Dermis microvascular lymphatic vessel endothelial cell (primary cell): ENCODE measurements at places on chromosomes 5 and 9. TPM values are rescaled to one million over a fixed set of nuclear protein-coding genes. Genes with fewer than 3 reads are reported as not detected.

Gene ZDHHC11
- total RNA-seq, result 0.26 and 1.5 TPM in 2 replicates

Gene CARD9
- 0.13 and 0.26 TPM in 2 replicates for total RNA-seq

Gene LHX3
- total RNA-seq, result not detected in 2 replicates

Gene GAS1
- total RNA-seq, result 0.77 and 1.4 TPM in 2 replicates

Gene TLX3
- not detected in 2 replicates for total RNA-seq

Gene CCDC192
- not detected in 2 replicates for total RNA-seq
